Activated B cell treated with CpG ODN at 0.5 μM for 24 hours (primary cell): ENCODE measurements at places on chromosomes 16 and 17. TPM values are rescaled to one million over a fixed set of nuclear protein-coding genes. Genes with fewer than 3 reads are reported as not detected.
A peak's percentile ranks its signal among the peaks of the same experiment; 100 is the strongest.

The SLC13A5 gene
- total RNA-seq, result not detected in 2 replicates

The TAF1C gene
- 79.6 and 85.1 TPM in 2 replicates for total RNA-seq

DNA sequence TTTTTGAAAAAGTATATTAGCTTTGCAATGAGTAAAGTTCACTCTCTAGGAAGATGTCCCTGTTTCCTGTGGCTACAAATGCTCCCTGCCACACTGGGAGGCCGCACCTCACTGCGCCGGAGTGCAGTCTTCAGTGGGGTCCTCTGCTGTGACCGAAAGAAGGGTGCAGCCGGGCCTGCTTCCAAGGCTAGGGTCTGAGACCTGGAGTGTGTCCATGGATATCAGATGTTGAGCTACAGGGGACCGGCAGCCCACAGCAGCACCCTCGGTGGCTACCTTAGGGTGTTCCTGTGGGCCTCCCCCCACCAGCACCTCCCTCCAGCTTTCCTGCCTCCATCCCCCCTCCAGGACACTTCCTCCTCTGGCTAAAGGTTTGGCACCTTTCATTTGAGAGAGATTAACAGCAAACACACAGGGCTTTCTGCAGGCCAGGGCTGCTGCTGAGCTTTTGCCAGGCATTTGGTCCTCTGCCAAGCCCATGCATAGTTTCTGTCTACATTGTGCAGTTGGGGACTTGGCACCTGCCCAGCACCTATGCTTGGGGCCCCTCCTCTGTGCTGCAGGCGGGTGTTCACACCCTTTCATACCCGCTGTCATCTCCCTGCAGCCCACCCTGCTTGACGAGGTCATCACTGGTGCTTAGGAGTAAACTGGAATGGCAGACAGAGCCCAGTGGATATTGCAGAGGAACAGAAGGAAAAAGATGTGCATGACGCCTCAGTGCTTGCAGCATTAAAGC, 33.8 kb upstream of the CRISPLD2 start:
- H3K4me1 ChIP-seq, result no peaks in the 10 kb centered on the region
- no peak overlapping the region for H3K27ac ChIP-seq
- no peaks in the 10 kb centered on the region for H3K27me3 ChIP-seq

- H3K4me1 ChIP-seq, result peaks cover 15% of the 10 kb centered on the region
- no peak for DNase-seq
- no peak overlapping the region for H3K4me3 ChIP-seq
Measured at GRCh38 chr17:78648293-78648692, 71.1 kb upstream of the DNAH17 start.

The ACSM5 gene
- total RNA-seq, result not detected in 2 replicates

GRCh38 chr17:8292639-8293395, 2.4 kb downstream of the SLC25A35 start:
- peak overlapping the region; percentile 21 for H3K27ac ChIP-seq
- H3K4me1 ChIP-seq, result peaks cover 49% of the 10 kb centered on the region
- no peak for DNase-seq
- H3K4me3 ChIP-seq, result peak overlapping the region; percentile 32
- H3K27me3 ChIP-seq, result no peaks in the 10 kb centered on the region
- peaks cover 9% of the 10 kb centered on the region for H3K36me3 ChIP-seq

The SULT1A2 gene
- total RNA-seq, result 0.24 TPM in 1 of 2 replicates, not detected in the other

GRCh38 chr17:74147966-74148365, 55.5 kb upstream of the RPL38 start:
- DNase-seq, result no peak
- H3K27me3 ChIP-seq, result peaks cover 28% of the 10 kb centered on the region
- no peak overlapping the region for H3K27ac ChIP-seq
- no peaks in the 10 kb centered on the region for H3K4me1 ChIP-seq
- no peaks in the 10 kb centered on the region for H3K36me3 ChIP-seq

The TNS4 gene
- 0.18 TPM in 1 of 2 replicates, not detected in the other for total RNA-seq

The SYNGR2 gene
- 636 and 647 TPM in 2 replicates for total RNA-seq

DNA sequence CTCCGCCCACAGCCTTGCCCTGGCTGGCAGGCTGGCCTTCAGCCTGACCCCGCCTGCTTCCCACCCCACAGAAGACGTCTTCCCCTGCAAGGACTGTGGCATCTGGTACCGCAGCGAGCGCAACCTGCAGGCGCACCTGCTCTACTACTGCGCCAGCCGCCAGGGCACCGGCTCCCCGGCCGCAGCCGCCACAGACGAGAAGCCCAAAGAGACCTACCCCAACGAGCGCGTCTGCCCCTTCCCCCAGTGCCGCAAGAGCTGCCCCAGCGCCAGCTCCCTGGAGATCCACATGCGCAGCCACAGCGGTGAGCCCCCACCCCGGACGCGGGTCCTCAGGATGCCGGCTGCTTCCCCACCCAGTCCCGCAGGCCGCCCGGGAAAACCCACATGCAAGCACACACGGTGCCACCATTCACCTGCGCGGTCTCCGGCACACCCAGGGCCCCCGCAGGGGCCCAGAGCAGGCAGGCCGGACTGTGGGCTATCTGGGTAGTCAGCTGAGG, 38.2 kb upstream of the ZC3H18 start:
- H3K27me3 ChIP-seq, result no peaks in the 10 kb centered on the region
- H3K27ac ChIP-seq, result no peak overlapping the region
- no peak overlapping the region for H3K4me3 ChIP-seq
- H3K36me3 ChIP-seq, result peaks cover 7% of the 10 kb centered on the region
- H3K4me1 ChIP-seq, result peaks cover 12% of the 10 kb centered on the region

- no peak overlapping the region for H3K27ac ChIP-seq
- DNase-seq, result no peak
- H3K27me3 ChIP-seq, result no peaks in the 10 kb centered on the region
- H3K4me1 ChIP-seq, result no peaks in the 10 kb centered on the region
Measured at GRCh38 chr17:17425591-17425990, 51.2 kb upstream of the MED9 start.

The PRSS36 gene
- 0.56 and 0.60 TPM in 2 replicates for total RNA-seq

DNA sequence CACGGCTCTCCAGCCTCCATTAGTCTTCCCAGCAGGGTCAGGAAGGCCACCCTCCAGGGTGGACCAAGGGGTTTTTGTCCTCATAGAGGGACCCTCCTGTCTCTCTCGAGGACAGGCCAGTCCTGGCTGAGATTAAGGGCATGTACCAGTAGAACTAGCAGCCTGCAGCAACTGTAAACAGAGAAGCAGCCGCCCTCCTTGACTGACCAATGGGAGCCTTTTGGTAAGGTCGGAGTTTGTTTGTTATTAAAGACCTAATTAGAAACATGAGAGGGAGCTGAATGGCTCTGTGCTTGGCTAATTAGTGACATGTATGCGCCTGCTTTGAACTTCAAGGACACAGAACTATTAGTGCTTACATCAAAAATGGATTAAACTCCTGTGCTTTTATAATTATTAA, 80.0 kb downstream of the CCDC182 start:
- H3K4me1 ChIP-seq, result peaks cover 41% of the 10 kb centered on the region
- H3K36me3 ChIP-seq, result peaks cover 13% of the 10 kb centered on the region
- no peaks in the 10 kb centered on the region for H3K27me3 ChIP-seq
- H3K4me3 ChIP-seq, result no peak overlapping the region
- no peak overlapping the region for H3K27ac ChIP-seq

DNA sequence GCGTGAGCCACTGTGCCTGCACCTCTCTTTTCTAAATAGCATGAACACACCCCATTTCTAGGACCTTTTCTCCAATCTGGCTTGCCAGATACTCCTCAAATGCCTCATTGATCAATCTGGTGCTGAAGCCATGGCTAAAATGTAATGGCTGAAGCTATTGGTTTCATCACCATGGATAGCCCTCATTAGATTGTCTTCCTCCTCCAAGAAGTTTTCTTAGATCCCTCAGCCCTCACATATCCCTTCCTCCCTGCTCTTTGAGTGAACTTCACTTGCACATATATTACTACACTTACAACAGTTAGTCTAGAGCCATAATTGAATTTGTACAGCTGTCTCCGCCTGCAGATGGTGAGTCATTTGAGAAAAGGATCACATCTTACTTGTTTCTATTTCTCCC, 77.9 kb upstream of the TOX3 start:
- no peaks in the 10 kb centered on the region for H3K36me3 ChIP-seq
- no peaks in the 10 kb centered on the region for H3K4me1 ChIP-seq
- H3K27ac ChIP-seq, result no peak overlapping the region
- no peak for DNase-seq

- no peak for DNase-seq
- no peaks in the 10 kb centered on the region for H3K4me1 ChIP-seq
- no peak overlapping the region for H3K4me3 ChIP-seq
- H3K36me3 ChIP-seq, result no peaks in the 10 kb centered on the region
- no peak overlapping the region for H3K27ac ChIP-seq
Measured at GRCh38 chr17:70780031-70780430, 610.7 kb downstream of the KCNJ2 start.

The CACNG5 gene
- not detected in 2 replicates for total RNA-seq

The SCARF1 gene
- 6.6 and 8.0 TPM in 2 replicates for total RNA-seq

GRCh38 chr17:57750109-57750871, 5.2 kb upstream of the CCDC182 start:
- peaks cover 7% of the 10 kb centered on the region for H3K27me3 ChIP-seq
- H3K4me1 ChIP-seq, result peaks cover 2% of the 10 kb centered on the region

GRCh38 chr17:69228576-69228975, at the start of gene ABCA10:
ABCA10 (minus strand) TSS chr17:69228824; CDS start chr17:69225358, 3,466 bp downstream.
- H3K4me1 ChIP-seq, result peaks cover 19% of the 10 kb centered on the region
- DNase-seq, result no peak
- no peak within 1 kb of the TSS for H3K4me3 ChIP-seq
- peak within 1 kb of the TSS; percentile 6 for H3K27ac ChIP-seq

GRCh38 chr17:49748223-49748622, 15.7 kb downstream of the FAM117A start:
- no peaks in the 10 kb centered on the region for H3K27me3 ChIP-seq
- peaks cover 5% of the 10 kb centered on the region for H3K36me3 ChIP-seq
- H3K4me1 ChIP-seq, result peaks cover 81% of the 10 kb centered on the region

DNA sequence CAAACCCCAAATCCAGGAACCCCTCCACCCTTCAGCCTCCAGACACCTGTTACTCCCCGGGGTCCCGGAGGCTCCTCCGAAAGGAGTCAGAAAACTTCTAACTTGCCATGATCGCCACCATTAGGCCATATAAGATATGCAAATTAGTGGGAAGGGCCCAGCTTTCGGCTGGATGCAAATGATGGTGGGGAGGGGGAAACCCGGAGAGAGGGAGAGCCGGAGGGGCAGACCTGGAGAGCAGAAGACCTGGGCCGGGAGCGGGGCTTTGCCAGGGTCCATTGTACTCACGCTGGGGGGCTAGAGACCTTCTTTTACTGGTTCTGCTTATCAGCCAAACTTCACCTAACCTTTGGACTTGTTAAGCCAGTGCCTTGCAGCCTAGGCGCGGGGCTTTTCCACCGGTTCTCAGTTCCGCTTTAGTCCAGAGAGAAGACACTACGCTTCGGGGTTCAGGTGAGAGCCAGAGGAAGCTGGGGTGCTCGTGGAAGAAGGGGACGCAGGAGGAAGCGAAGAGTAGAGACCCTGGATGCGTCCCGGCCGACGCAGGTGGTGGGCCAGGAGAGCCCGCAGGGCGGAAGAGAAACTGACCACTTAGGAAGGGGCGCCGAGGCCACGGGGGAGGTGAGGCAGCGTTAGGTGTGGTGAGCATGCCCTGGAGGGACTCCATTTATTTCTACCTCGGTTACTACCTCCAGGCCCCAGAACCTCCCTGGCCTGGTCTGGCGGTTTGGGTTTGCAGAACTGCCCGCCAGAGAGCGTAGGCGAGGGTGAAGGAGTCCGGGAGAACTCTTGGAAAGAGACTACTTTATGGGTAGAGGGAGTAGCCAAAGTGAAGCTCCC, at the start of gene HNF1B:
TSS of gene HNF1B (minus strand) at position 99 of the 840 bp plus-strand sequence. CDS start 175 bp downstream, outside the sequence.
- H3K27ac ChIP-seq, result peak within 1 kb of the TSS; percentile 90
- H3K27me3 ChIP-seq, result peaks cover 39% of the 10 kb centered on the region
- peaks cover 49% of the 10 kb centered on the region for H3K4me1 ChIP-seq
- H3K36me3 ChIP-seq, result peaks cover 11% of the 10 kb centered on the region
- peak; percentile 67 for DNase-seq

DNA sequence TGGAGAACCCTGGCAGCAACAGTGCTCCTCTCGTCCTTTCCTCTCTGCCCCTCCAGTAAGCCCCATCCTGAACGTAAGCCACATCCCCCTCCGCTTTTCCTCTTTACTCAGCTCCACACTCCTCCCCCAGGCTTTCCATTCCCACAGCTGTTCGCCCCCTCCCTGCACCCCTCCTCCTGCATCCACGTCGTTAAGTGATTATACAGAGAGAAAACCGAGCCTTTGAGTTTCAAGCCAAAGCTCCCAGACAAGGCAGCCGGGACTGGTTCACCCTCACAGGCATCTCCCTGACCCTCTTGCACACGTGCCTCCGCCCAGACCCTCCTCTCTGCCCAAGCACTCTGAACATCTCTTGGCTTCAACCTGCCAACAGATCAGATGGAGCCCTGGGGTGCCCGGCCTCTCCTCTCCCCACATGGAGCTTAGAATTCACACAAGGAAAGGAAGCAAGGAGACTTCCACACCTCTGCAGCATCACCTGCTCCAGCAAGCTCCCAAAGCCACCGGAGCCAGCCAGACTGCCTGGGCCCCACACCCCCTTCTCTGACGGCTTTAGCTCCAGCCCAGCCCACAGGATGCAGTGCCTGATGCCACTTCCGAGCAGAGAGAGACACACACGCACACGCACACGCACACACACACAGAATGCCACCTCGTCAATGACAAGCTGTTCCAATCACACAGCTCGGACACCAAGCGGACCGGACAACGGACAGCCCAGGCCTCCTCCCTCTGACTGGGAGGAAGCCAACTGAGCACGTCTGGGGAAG, 99.9 kb upstream of the CCL2 start:
- no peak overlapping the region for H3K27ac ChIP-seq
- no peak overlapping the region for H3K4me3 ChIP-seq
- H3K36me3 ChIP-seq, result no peaks in the 10 kb centered on the region
- no peaks in the 10 kb centered on the region for H3K4me1 ChIP-seq

- H3K27ac ChIP-seq, result no peak overlapping the region
- H3K36me3 ChIP-seq, result no peaks in the 10 kb centered on the region
- DNase-seq, result no peak
- H3K4me1 ChIP-seq, result no peaks in the 10 kb centered on the region
- H3K27me3 ChIP-seq, result peaks cover 8% of the 10 kb centered on the region
Measured at GRCh38 chr16:86372193-86372592, 138.1 kb upstream of the FOXF1 start.
